Stimulated activated CD4-positive, alpha-beta T cell treated with anti-CD3 and anti-CD28 coated beads, Interleukin-1b, Interleukin-23, amount 100 ng/mL, for 4 hours (primary cell): ENCODE measurements at places on chromosomes 2 and 18.

DNA sequence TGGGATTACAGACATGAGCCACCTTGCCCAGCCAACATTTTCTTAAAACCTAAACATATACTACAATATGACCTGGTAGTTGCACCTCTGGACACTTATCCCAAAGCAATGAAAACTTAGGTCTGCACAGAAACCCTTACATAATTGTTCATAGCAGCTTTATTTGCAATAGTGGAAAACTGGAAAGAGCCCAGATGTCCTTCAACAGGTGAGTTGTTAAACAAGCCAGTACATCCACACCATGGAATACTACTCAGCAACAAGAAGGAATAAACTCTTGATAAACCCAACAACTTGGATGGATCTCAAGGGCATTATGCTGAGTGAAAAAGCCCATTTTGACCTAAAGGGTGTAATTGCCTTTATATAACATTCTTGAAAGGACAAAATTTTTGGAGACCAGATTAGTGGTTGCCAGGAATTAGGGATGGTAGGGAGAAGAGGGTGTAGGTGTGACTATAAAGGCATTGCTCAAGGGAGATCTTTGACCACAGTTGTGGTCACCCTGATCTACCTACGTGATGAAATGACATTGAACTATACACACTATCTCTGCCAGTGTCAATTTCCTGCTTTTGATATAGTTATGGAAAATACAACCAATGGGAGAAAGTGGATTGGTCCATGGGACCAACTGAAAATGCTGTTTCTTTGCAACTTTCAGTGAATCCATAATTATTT, 11.9 kb upstream of the AMMECR1L start:
- no peak for DNase-seq

DNA sequence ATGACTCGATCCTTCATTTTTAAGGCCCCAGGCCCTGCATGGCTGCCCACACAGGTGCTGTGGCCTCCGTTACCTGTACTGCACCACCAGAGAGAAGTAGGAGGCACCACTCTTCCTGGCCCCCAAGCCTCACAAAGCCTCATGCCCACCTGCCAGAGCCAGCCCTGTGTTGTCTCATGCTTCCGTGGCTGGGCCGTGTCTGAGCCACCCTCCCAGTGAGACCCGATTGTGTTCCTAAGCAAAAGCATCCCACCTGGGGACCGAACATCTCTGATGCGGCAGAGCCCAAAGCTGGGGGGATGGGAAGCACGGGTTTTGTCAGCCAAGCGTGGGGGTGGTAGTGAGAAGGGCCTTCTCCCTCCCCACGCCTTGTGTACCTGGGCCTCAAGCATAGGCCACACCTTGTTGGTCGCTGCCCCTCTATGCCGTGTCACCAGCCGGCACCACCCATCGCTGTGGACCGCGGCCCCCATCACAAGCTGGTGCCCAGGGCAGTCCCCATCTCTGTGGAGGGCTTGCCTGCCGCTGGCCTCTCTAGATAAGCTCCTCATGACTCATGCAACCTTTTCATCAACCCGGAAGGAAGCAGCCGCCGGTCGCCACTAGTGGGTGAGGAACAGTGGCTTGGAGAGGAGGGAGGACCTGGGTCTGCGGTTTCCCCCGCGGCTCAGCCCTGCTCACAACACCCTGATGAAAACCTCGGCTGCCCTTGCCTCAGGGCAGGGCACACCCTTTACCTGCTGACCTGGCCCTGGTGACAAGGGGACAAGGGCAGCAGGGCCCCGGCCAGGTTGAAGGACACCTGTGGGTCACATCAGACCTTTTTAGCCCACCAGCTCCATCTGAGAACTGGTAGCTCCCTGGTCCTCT, 2.7 kb upstream of the RNPEPL1 start:
- DNase-seq = peak; percentile 79

- DNase-seq = no peak
Measured at GRCh38 chr2:101463911-101464641, 10.8 kb downstream of the RFX8 start.

DNA sequence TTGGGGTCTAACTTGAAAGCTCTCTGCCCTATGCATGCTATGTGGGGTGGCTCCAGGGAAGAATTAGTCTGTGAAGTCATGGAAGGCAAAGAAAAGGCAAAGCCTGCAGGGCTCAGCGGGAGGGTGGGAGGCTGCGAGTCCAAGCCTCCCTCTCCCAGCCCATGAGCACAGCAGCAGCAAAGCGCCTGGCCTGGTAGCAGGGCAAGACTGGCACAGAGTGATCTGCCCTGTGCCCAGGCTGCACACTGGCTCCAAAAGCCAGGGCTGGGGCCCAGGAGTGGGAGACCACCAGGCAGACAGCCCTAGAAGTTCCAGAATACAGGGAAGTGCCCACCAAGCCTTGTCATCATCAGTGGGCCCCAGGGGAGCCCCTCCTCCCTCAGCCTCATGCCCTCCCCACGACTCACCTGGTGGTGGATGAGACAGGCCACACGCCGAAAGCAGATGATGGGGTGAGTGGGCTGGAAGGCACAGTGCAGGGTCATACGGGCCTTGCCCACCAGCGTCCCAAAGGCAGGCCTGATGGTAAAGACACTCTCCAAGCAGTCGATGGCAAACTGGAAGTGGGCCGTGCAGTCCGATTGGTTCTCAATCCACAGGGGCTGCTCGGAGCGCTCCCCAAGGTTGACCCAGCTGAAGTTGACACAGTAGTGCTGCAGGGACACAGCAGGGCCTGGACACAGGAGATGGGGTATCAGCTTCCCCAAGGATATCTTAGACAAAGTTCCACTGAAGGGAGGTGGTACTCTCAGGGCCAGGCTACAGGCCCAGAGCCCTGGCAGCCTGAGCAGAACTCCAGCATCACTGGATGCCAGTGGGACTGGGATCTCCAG, 12.1 kb downstream of the CFAP65 start:
- no peak for DNase-seq

DNA sequence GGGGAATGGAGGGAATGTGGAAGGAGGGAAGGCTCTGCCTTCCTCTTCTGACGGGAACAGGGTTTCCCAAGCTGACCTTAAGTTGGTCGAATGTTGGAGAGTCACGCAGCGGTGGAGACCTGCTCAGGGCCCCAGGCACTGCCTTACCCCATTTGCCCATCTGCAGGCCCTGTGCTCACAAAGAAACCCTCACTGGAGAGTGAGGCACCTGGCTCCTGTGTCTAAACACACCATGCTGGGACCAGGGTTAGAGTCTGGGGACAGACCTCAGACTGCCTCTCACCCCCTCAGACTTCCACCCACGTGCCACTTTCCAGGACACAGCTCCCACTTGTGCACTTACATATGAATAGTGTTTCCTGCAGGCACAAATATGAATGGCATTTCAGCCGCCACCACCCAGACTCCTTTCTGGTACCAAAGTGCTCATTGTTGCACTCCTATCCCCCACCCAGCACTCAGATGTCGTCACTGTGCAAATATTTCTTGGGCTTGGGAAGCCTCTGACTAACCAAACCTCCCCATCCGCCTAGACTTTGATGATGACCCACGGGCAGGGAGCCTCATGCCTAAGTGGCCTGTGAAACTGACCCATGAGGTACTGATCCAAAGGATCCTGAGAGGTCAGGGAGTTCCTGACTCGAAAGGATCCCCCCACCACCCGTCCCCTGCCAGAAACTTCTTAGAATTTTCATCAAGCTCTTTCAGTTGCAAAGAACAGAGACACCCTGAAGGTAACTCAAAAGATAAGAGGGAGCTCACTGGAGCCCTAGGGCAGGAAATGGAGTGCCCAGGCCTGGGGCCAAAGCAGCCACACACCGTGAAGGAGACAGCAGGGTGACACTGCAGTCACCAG, 78.3 kb downstream of the STPG4 start:
- no peak for DNase-seq

DNA sequence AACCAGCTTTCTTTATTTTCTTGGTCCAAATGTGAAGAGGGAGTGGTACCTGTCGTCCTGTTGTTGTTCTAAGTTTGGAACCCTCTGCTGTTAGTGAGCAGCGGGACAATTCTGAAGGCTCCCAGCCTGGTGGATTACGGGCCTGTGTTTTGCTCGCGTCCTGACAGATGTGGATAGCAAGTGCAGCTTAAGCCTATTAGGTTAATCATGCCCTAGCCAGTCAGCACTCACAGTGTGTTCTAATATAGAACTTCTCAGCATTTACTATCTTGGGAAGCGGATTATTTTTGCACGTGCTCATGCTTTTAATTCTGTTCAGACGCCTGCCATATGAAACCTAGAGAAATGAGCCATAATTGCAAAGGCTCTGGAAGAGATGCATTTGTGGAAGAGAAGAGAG, at the start of gene PCARE:
Gene PCARE, minus strand, starts transcription at position 113 of the 400 bp plus-strand sequence. CDS start 262 bp downstream, outside the sequence.
- DNase-seq = no peak

DNA sequence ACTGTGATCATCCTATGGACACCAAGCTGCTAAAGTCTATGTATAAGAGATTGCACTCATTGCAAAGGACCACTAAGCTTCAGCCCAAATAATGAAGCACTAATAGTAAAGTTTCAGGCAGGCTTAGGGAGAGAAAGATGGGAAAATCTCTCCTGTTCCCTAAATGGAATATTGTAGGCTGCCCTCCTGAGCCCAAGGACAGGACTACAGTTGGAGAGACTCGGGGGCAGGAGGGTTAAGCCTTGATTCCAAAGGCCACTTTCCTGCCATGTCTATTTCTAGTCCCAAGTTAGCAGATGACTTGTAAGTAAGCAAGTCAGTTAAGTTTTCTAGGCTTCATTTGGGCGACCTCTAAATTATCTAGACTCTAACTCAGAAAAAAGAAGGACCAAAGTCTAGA, 9.0 kb downstream of the TMEM247 start:
- no peak for DNase-seq
